ENCODE measurements at places on chromosomes 1 and 21.

DNA sequence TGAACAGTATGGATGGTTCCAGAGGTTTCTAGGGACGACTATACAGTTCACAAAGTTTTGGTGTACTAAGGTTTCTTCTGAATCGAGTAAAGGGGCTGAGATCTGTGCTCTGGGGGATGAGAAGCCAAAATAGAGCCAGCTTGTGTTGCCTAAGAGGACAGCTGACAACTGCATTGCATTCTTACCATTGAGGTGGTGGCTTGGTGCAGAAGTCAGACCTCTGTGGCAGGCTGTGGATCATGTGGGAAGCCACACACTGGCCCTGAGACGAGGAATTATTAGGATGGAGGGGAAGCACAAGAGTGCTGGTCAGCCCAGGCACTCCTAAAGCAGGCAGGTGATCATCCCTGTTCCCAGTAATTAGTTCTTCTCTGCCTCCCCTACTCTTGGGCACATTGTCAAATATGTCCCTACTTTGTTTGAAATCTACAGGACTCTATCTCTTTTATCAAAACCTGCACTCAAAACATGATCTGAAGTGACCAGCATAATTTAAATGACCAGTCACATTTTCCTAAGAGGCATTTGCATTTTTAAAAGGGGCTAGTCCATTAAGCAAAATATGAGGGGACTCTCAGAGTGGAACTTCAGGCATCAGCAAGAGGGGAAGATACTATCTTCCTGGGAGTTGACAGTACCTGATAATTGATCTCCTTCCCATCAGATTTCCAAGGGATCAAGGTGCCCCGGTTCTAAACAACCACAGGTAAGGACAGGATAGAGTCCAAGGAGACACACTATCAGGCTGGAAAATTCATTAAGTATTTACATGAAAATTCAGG, at the start of gene FCRLB:
FCRLB (plus strand) TSS at position 589 of the 782 bp plus-strand sequence. CDS start 1,129 bp downstream, outside the sequence.
- no peak for DNase-seq

- DNase-seq, result no peak
These were observed 570.5 kb downstream of the PTPRU start for GRCh38 chr1:29806646-29807319.

DNA sequence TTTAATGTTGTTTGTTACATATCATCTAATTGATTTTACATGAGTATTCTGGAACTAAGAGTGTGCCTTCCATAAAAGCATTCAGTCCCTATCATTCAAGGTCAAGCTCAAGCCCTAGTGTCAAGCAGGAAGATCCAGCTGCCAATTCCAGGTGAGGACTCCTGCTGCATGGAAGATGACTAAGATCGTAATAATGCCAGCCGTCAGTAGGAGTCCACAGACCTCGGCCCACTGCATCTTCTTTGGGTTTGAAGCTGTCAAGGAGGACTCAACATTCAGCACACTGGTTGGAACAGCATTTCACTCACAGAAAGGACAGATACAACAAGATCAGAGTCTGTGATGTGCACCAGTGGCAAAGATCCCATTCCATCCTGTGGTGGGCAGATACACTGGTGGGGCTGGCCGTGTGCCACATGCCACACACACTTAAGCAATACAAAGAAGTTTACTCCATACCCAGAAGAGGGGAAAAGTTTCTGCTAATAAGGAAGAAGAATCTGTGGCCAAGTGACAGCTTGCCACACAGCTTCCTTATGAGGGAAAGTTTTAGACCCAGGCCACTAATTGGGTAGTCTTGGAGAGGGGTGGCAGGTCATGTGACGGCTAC, 160.4 kb downstream of the PIK3R3 start:
- no peak for DNase-seq

- no peak for DNase-seq
These were observed 75.4 kb downstream of the CEP170 start for GRCh38 chr1:243179720-243180119.

GRCh38 chr1:9766759-9767442, 56.9 kb downstream of the CLSTN1 start:
- DNase-seq, result peak; percentile 29

DNA sequence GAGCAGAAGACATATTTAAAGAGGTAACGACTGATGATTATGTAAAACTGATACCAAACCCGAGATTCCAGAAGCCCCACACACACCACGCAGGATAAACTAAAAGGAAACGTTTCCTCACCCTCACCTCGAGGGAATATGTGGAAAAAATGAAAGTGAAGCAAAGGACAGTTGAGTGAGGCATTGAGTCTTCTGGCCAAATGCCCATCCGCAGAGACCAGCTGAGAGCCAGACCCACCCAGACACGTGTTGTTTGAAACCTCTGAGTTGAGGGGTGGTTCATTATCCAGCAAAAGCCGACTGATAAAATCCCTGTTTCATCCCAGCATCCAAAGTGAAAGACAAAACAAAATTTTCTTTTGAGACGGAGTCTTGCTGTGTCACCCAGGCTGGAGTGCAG, 29.6 kb upstream of the PCBP3 start:
- no peak for DNase-seq

GRCh38 chr1:155794605-155795245, 62.3 kb downstream of the GON4L start:
- DNase-seq, result no peak

GRCh38 chr1:145927916-145928643, 796 bp upstream of the RBM8A start:
- DNase-seq, result peak; percentile 6

DNA sequence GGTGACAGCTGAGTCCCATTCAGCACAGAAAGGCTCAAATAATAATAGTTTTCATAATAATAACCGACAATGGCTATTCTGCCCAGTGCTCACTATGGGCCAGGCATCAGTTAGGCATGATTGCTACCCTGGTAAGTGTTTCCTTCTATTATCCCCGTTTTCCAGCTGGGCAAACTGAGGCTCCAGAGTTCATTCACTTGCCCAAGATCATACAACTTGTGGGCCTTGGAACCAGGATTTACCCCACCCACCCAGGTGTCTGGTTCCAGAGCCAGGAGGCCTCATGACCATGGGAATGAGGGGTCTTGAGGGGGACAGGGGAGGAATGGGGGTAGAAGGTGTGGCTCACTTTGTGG, 518 bp downstream of the PLOD1 start:
- DNase-seq, result no peak

- DNase-seq, result no peak
These were observed 100.7 kb downstream of the MTR start for GRCh38 chr1:236895665-236896387.

GRCh38 chr21:18373606-18374005, 30.0 kb downstream of the TMPRSS15 start:
- no peak for DNase-seq

GRCh38 chr1:88433556-88433955, 250.5 kb upstream of the PKN2 start:
- DNase-seq, result no peak

GRCh38 chr1:155962599-155963211, 15.6 kb downstream of the ARHGEF2 start:
- DNase-seq, result no peak

- DNase-seq, result no peak
These were observed 40.3 kb upstream of the RUNX3 start for GRCh38 chr1:24970399-24970753.

GRCh38 chr1:67476006-67476482, 45.8 kb upstream of the SERBP1 start:
- no peak for DNase-seq

- DNase-seq, result no peak
These were observed 212.5 kb downstream of the TOMM20 start for GRCh38 chr1:234915924-234916675.

DNA sequence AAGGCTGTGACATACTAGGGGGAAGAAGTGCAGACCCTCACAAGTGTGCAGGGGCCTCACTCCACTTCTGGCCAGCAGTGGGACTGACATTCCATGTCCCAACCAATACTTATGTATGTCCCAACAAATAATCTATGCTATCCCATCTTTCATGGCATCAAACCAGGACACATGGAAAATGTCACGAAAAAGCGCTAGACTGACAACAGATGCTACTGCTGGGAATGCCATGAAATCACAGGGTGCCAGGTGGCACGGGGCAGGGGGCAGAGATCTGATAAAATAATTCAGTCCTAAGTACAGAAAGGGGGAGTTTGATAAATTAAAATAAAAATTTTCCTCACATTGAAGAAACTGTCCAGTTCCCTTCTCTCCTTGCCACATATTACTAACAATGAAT, 27.6 kb upstream of the BCAS2 start:
- DNase-seq, result no peak

- peak; percentile 48 for DNase-seq
These were observed 12.7 kb upstream of the RAB4A start for GRCh38 chr1:229258031-229258756.

GRCh38 chr21:22355949-22356348, 1357.7 kb downstream of the NCAM2 start:
- DNase-seq, result no peak

- DNase-seq, result no peak
These were observed 195.1 kb downstream of the PTPRC start for GRCh38 chr1:198833706-198834503.
